ENCODE measurements at places on chromosomes 6 and 20.

DNA sequence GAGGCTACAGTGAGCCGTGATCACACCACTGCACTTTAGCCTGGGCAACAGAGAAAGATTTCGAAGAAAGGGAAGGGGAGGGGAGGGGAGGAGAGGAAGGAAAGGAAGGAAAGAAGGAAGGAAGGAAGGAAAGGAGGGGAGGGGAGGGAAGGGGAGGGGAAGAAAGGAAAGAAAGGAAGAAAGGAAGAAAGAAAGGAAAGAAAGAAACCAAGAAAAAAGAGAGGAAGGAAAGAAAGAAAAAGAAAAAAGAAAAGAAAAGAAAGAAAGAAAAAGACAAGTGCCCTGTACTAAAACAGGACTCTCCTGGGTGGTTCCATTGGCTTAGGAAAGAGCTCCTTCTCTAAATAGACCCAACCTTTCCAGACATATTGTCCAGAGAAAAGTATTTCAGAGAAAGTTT lies 136.6 kb downstream of the PXDC1 start:
- no peak for DNase-seq

- no peak for DNase-seq
These were observed 32.5 kb upstream of the NKAIN2 start for GRCh38 chr6:123771126-123771525.

DNA sequence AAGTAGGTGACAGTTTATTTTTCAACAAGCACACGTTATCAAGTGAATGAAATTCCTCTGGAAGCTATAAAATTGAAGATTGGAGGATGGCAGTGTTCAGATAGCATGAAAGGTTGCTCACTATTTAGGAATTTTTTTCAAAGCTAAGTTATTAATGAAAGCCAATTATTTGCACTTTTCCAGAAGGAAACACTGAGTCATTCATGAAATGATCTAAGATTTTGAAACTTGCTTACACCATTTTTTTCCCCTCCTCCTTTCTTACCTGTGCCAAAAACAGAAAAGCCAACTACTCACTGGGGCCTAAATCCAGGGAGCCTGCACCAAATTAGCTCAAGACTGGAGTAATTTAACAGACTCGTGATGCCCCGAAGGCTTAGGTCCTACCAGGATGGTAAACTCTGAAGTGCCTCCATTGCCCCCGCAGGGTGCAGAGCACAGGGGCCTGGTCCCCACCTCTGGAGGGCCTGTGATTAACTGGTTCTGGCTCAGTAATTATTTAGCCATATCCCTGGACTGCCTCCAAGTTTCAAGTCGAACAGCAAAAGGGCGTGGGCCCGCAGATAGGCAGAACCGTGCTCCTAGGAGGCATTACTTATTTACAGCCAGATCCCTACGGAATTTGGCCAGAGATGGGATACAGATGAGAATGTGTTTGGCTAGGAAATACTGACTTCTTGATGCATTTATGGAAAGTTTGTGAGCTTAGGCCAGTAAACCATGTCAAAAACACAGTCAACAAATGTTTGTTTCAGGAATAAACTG lies 28.0 kb upstream of the ZNF217 start:
- peak; percentile 75 for DNase-seq

- DNase-seq, result no peak
These were observed 39.8 kb downstream of the BACH2 start for GRCh38 chr6:90256698-90257485.

DNA sequence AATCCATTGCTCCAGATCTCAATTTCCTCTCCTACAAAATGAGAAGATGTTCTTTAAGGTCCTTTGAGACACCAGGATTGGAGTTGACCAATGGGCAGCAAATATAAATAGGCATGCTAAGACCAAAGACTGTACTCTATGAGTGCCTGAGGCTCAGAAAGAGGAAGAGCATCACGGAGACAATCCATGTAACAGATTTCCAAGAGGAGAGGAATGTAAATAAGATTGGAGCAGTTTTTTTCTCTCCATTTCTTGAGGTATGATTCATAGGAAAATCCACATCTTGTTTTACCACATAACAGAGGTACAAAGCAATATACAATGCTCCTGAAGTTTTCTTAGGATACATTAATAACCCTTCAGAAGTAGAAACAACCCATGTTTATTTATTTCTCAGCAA lies 109.8 kb downstream of the UBE3D start:
- no peak for DNase-seq

GRCh38 chr6:39082310-39082709 lies 32.7 kb downstream of the SAYSD1 start:
- no peak for DNase-seq

DNA sequence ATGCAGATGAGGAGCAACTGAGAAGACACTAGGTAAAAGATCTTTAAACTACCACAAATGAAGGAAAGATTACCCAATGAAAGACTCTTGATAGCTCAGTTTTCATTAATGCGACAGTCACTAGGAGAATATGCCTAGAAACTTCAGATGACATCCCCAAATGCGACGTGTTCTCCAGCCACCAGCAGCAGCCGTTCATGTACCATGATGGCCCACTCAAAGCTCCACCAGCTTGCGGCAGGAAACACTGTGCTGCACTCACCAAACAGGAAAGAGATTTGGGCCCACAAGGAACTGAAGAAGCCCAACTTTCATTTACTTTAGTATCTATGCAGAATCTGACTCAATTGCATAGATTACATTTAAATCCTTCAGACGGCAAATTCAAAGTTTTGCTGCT lies 7.5 kb downstream of the DIDO1 start:
- DNase-seq, result no peak

DNA sequence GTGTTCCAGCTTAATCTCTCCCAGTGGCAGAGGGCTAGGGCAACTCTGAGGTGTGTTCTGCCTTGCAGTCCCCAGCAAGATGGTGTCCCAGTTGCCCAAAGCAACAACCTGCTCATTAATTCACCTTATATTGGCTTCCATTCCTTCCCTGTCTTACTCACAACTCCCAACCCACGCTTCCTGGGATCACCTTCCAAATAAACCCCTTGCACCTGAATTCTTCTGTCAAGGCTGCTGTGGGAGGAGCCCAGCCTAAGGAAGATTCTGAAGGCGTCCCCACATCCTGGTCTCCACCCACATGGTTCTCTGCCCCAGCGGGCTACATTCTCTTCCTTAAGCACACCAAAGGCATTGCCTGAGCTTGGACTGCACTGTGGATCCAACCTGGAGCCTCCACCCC lies 116.6 kb upstream of the MAFB start:
- no peak for DNase-seq

- peak; percentile 81 for DNase-seq
These were observed 3.2 kb upstream of the ANKRD60 start for GRCh38 chr20:58231683-58232082.

DNA sequence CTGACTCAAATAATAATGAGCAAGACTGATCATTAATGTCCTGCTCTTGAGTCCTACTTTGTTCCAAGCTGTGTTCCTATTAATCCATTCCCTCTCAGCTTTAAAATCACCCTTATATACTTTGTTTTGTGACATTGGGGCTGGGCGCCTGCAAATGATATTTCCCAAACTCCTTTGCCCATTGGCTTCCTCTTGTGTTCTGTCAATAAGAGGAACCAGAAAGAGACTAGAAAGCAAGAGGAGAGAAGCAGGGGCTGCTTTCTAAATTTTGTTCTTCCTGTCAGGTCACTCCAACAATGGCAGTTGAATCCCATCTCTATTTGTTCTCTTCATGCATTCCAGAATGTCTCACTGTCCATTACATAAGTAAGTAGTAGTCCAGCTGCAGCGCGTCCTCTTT lies 21.6 kb upstream of the TRIM27 start:
- DNase-seq, result no peak

DNA sequence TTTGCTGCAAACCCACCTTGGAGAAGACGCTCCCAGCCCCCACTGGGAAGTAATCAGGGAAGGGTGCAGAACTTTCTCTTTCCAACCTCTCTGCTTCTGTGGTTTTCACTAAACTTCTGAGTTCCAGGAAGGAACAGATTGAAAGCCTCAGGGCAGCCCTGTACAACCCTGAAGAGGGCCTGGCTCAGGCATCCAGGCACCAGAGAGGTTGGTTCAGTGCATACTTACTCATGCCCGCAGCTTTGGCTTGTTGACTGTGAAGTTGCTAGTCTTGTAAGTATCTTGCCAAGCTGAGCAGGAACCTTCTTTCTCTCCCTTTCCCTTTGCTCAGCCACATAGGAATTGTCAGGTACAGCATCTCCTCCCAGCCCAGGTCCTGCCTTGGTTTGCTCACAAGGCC lies 272.2 kb upstream of the FOXQ1 start:
- no peak for DNase-seq

- no peak for DNase-seq
These were observed 223.4 kb downstream of the FARS2 start for GRCh38 chr6:5484692-5485091.

GRCh38 chr6:119148098-119148824 lies 69.8 kb upstream of the FAM184A start:
- peak; percentile 89 for DNase-seq

GRCh38 chr6:6357530-6357929 lies 37.1 kb upstream of the F13A1 start:
- DNase-seq, result no peak

DNA sequence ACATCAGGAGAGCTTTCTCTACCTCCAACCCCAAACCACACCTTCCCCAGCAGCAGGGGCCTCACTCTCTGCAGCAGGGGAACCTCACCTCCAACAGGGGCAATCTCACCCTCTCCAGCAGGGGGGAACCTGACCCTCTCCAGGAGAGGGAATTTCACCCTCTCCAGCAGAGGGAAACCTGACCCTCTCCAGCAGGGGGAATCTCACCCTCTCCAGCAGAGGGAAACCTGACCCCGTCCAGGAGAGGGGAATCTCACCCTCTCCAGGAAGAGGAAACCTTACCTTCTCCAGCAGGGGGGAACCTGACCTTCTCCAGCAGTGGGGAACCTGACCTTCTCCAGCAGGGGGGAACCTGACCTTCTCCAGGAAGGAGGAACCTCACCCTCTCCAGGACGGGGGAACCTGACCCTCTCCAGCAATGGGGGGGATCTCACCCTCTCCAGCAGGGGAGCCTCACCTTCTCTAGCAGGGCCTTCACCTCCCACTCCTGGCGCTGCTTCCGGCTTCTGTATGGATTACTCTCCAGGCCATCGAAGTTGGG lies 3.1 kb downstream of the B3GALT4 start:
- DNase-seq, result no peak

DNA sequence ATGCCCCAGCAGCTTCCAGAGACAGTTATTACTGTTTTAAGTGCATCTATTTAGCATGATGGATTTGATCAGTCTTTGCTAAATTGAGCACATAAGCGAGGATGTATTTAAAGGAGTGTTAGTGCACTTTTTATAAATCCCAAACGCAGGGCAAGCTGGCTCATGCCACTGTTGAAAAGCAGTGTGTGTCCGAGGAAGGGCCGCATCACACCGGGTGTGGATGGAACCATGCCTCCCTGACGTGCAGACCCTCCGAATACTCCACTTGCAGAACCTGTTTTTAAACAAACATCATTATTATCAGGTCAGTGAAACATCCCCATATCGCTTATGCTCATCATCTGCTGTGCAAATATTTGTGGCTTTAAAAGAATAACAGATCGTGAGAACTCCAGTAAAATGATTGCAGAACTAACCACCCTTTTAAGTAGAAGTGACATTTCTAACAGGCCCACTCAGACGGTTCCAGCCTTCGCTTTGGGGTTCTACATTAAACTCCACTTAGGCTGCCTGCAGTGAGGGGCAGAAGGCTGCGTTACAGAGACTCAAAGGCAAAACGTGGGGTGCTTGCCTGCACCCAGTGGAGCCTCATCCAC lies 190.1 kb downstream of the CDH4 start:
- no peak for DNase-seq

DNA sequence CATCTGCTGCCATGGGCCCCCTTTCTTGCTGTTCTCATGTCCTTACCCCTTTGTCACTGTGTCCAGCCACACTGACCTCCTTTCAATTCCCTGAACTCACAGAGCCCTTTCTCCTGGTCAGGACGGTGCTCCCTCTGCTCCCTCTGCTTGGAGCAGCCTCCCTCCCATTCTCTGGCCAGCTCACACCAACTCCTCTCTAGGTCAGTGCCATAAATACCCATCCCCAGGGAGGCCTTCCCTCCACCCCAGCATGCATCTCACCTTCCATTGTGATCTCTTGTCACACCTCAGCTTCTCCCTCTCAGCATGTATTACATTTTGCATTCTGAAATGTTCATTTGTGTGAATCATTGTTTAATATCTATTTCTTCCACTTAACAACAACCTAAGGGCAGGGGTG lies 86.4 kb upstream of the PRND start:
- no peak for DNase-seq

DNA sequence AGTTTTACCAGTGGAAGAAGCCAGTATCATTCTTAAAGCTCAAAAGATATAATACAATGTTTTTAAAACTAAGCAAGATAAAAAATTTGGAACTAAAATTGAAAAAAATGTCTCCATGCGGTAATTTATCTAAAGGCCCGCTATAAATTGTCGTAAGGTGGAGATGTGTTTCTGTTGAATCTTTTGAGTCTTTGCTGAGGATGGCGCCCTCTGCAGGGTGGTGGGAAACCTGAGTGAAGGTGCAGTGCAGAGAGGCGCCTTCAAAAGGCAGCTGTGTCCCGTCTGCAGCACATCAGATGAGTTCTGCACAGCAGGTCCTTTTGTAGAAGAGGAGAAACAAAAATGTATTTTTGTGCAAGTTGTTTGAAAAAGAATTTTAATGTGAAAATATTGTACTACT lies 29.4 kb upstream of the KIF25 start:
- no peak for DNase-seq

- DNase-seq, result no peak
These were observed 71.8 kb downstream of the ASCC3 start for GRCh38 chr6:100809346-100809745.

DNA sequence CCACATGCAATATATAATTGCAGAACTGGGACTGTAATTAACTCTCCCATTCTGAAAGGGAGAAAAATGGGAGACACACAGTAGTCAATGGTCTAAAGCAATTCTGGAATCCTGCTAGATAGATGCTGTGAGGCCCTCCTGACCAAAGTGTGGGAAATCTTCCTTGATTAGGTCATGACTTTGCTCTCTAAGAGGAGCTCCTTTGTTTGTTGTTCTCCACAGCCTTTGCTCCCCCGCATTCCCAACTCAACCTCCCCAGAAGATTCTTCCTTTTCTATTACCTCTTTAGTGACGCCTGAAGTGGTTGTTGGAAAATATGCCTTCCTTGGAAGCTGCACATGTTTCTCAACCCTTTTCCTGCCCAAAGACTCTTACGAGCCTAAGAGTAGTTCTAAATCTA lies 28.8 kb upstream of the LIN28B start:
- no peak for DNase-seq

GRCh38 chr6:46510651-46511050 lies 19.4 kb upstream of the RCAN2 start:
- DNase-seq, result peak; percentile 24

DNA sequence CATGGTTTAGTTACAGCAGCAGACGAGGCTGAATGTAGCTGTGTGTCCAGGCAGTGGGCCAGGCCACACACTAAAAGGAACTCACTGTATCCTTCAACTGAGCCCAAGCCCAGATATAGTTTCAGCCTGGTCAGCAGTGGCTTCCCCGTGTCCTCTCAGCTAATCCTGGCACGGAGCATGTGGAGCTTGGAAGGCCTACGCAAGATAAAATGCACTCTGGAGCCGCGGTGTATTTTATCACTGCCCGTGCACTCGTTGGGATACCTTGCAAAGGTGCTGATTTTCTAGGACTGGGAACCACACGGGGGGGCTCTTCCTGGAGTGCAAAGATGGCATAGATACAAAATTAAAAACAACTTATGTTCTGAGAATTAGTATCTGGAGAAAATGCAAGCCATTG lies 48.4 kb upstream of the IYD start:
- peak; percentile 94 for DNase-seq
